ENCODE measurements at places on chromosomes 7 and 10.

DNA sequence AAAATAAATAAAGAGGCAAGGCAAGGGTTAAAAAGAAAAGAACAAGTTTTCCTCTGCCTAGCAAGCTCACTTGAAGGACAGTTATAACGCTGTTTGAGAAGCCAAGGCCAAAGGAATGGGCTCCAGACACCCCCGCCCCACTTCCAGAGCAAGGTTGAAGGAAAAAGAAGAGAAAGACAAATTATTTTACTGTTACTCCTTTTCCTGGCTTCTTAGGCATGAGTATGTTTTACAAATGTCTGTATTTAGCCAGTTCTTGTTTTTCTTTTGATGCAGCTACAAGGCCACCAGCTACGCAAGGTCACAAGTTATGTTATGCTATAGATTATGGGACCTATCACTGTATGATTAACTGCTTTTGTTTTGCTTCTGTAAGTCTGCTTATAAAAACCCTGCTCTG lies 94.6 kb downstream of the ZNF22 start:
- no peak for DNase-seq

- DNase-seq = no peak
These were observed 314.5 kb upstream of the AKR1E2 start for GRCh38 chr10:4511509-4511908.

GRCh38 chr7:27576360-27576944 lies 86.2 kb downstream of the HIBADH start:
- no peak for DNase-seq

- no peak for DNase-seq
These were observed 47.4 kb upstream of the MACC1 start for GRCh38 chr7:20264623-20265022.

GRCh38 chr7:101382937-101383336 lies 20.3 kb downstream of the COL26A1 start:
- DNase-seq = no peak

- no peak for DNase-seq
These were observed 188.4 kb upstream of the AGK start for GRCh38 chr7:141362580-141363435.

- no peak for DNase-seq
These were observed 123.4 kb downstream of the MAD1L1 start for GRCh38 chr7:2109251-2109872.

GRCh38 chr7:107810626-107811025 lies 7.6 kb upstream of the SLC26A3 start:
- DNase-seq = no peak

GRCh38 chr7:70014472-70015177 lies 416.4 kb downstream of the AUTS2 start:
- no peak for DNase-seq

GRCh38 chr10:126179637-126180036 lies 208.6 kb downstream of the ADAM12 start:
- DNase-seq = no peak

DNA sequence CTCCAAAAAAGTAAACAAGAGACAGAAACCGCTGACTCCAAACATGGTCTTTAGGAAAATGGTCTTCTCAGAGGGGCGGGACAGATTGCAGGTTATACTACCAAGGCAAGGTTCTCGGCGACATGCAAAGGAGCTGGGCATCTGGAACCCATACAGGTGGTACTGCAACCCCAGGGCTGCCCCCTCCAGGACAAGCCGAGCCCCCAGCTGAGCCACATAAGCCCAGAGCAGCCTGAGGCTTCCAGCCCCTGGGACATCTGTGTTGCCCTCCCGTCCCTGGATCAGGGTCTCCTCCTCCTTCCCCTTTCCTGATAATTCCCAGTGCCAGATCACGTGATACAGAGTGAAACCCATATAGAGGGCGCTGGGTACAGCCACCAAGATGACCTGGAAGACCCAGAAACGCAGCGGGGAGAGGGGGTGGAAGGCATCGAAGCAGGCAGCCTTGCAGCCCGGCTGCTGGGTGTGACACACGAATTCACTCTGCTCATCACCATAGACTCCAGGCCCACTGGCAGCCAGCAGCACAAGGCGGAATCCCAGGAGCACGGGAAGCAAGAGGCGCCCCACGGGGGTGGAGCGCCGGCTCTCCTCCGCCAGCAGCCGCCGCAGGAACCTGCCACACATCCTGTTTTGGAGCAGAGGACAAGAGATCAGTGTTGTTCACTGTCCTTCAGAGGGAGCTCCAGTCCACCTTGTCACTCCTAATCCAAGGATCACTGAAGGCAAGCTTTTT lies at the start of gene GJC3:
GJC3 (minus strand) TSS at position 627 of the 736 bp plus-strand sequence; CDS start at position 627, 0 bp downstream.
- DNase-seq = peak; percentile 32

- no peak for DNase-seq
These were observed 18.4 kb upstream of the HABP2 start for GRCh38 chr10:113534423-113534822.

- no peak for DNase-seq
These were observed 5.7 kb upstream of the MKRN1 start for GRCh38 chr7:140484951-140485499.

- no peak for DNase-seq
These were observed 203.9 kb upstream of the PLPP4 start for GRCh38 chr10:120253131-120253530.

- no peak for DNase-seq
These were observed 37.7 kb downstream of the MTURN start for GRCh38 chr7:30172451-30172850.

GRCh38 chr10:71217266-71218045 lies 5.1 kb downstream of the UNC5B start:
- DNase-seq = no peak

DNA sequence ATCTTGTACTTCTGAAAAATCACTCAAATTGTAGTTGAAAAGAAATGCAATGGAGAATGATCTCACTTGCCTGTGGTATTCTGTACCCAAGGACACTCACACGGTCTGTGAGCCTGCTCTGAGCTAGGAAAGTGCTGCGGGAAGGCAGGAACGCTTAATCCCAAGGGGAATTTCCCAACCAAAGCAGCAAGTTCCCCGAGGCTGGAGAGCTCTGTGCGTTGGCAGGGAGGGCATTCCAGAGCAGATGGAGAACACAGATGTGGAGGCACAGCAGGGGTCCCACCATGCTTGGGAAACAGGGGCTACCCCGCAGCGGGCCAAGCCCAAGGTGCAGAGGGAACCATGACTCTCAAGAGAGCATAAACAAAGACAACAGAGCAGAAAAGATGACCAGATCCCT lies 13.6 kb downstream of the SVIL start:
- peak; percentile 65 for DNase-seq

GRCh38 chr7:20317413-20317812 lies 13.3 kb upstream of the ITGB8 start:
- DNase-seq = no peak

DNA sequence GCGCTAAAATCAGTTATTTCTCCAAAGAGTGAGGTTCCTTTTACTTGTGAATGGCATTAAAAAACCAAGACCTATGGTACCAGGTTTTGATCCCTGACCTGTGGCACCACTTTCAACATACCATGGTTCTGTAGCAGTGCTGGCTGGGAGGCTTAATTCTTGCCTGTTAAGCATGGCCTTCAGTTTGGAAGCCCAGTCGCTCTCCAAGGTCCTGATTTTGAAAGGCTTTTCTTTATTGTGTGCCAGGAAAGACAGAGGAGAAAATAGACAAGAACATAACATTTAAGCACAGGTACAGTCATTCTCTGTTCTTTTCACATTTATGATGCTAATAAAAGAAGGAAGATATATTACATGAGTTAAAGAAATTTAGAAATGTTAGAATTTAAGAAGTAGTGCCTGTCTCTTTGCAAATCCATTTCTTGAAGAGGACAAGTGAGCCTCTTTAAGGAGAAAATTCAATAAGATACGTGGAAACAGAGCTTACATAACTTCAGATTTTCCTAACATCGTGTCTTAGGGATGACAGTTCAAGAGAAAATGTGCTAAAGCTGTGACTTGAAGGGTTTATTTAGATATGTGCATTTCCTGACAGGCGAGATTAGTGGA lies 357.6 kb downstream of the DPP6 start:
- no peak for DNase-seq

DNA sequence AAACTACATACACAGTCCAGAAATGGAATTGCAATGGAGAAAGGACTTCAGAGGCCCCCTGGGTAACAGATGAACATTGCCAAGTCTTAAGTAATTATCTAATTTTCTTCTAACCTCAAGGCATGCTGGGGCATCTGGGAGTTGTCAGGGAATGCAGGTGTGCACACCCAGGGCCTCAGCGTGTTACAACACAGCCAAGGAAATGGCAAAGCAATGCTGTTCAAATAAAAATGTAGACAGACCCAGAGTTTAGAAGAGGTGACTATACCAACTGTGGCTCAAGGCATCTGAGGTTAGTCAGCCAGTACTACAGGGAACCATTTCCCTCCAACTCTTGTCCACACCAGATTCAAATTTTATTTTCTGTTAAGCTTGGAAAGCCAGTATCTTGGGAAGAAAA lies 73.6 kb downstream of the CCDC3 start:
- no peak for DNase-seq

GRCh38 chr10:6721480-6721879 lies 141.4 kb upstream of the PRKCQ start:
- DNase-seq = no peak

- no peak for DNase-seq
These were observed 1.4 kb downstream of the TRA2A start for GRCh38 chr7:23530405-23530804.

GRCh38 chr10:60185421-60185820 lies 204.3 kb downstream of the ANK3 start:
- no peak for DNase-seq

- DNase-seq = no peak
These were observed 5.8 kb upstream of the DHTKD1 start for GRCh38 chr10:12062754-12063482.

DNA sequence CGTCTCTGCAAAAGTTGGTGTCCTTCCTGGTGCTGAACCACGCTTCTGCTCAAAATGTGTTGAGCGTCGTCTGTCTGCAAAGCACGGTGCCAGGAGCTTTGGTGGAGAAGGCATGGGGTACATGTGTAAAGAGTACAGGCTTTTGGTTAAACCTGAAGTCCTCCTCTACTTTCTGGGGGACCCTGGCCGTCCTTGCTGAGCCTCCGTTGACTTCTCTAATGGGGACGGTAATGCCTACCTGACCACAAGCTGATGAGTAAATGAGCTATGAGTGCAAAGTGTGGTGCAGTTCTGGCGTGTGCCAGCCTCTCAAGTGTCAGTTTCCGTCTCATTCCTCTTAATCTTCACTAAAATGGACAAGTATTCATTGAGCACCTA lies 527 bp upstream of the HERPUD2 start:
- DNase-seq = no peak

DNA sequence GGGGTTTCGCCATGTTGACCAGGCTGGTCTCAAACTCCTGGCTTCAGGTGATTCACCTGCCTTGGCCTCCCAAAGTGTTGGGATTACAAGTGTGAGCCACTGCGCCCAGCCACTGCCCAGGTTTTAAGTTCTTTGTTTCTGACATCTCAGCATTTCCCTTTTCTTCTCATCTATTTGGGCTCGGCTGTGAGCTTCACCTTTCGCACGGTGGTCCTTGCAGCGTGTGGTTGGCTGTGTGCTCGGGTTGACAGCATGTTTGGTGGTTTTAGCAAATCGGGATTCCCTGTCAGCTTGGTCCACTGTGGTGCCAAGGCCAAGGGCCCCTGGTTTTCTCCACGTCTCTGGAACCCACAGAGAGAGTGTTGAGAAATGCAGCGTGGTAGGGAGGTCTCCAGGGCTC lies 138.8 kb downstream of the DNAJB6 start:
- no peak for DNase-seq

GRCh38 chr7:18901351-18901750 lies 216.1 kb downstream of the TWIST1 start:
- no peak for DNase-seq

- DNase-seq = peak; percentile 52
These were observed 65.9 kb downstream of the CREB3L2 start for GRCh38 chr7:137935884-137936508.

- no peak for DNase-seq
These were observed 1.8 kb upstream of the IKZF1 start for GRCh38 chr7:50302486-50303334.

GRCh38 chr10:84329196-84329611 lies 815 bp downstream of the CCSER2 start:
- no peak for DNase-seq

- no peak for DNase-seq
These were observed 140.3 kb upstream of the FAM20C start for GRCh38 chr7:52100-52499.

DNA sequence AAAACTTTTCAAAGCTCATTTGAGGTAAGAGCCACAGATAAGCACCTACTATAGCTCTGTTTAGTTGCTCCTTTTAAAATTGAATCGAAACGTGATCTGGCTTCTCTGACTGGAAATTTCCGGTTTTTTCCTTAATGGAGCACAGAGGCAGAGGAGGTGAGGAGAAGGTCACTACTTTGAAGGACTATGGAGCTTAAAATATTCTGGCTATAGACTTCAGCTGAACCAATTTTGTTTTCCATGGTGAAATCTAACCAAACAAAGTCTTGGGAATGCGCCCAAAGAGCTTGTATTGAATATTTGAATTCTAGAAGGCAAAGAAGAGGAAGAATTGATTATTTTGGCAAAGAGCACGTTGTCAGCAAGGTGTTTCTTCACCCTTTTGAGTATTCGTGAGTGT lies 711.1 kb downstream of the SUGCT start:
- no peak for DNase-seq

GRCh38 chr10:97644936-97645335 lies 4.5 kb downstream of the PI4K2A start:
- no peak for DNase-seq

DNA sequence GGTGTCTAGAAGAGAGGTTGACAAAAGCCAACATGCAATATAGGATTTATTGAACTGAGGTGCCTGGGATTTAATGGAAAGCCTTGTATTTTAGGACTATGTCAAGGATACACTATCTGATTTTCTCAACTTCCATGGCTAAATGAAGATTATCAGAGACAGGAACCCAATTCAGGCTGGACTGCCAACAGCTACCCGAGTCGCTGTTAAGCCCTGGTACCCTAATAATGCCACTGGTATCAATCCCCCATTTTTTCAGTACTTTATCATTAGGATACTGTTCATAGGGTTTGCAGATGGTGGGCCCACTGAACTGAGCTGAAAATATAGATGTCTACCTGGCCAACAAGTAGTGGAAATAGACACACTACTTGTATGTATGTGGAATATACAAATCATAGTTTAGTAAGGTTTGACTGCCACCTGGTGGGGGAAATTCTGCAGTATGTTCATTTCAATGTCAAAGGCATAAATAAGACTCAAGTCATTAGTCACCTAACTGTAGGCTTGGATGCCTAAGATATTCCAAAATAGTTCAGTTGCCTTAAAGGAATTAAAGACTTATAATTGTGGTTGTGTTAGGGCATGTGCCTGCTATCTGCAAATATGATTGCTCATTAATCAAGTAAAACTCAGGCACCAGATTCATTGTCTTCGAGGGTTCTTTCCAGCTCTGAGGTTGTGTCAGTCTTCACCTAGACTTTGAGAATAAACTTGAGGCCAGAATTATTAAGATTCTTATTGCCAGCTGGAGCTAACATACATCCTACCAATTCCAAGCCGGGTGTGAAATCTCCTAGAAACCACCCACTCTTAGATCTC lies 34.1 kb upstream of the NOBOX start:
- no peak for DNase-seq
